ENCODE measurements at places on chromosomes 6 and 20.

- DNase-seq = no peak
These were observed 4.5 kb downstream of the MKKS start for GRCh38 chr20:10429443-10429981.

GRCh38 chr6:1327630-1328029 lies 15.7 kb downstream of the FOXQ1 start:
- DNase-seq = no peak

DNA sequence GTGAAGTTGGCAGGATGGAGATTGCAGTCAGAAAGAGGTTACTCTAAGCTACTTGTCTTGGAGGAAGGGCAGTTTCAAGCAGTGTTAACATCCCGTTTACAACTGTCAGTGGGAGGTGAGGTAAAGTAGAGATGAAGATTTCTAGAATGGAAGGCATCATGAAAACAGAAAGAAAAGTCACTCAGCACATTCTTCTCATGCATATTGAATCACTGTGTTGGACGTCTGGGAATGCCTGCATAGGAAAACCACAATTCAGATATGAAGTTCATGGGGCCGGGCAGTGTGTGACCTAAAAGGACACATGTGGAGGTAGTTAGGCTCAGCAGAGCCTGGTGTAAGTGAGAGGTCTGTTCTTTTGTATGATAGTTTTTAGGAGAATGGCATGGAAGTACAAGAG lies 73.5 kb upstream of the LAMP5 start:
- no peak for DNase-seq

GRCh38 chr6:42108071-42108470 lies 34.3 kb downstream of the C6orf132 start:
- DNase-seq = no peak

DNA sequence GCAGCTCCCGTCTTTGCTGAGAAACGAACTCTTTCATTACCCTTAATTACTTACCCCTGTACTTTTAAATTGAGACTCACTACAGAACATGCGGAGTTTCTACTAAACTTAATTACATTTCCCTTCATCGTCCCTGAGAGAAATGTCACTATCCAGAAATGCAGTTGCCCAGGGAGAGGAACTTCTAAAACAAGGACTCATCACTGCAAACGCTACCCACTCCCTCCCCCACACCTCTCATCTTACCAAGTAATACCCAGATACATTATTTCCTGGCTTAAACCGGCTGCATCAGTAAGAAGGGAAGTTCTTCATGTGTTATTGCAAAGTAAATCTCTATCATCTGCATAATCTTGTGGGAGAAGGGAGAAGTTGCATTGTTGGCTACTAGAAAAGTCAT lies 138.3 kb downstream of the IPCEF1 start:
- no peak for DNase-seq

- no peak for DNase-seq
These were observed 58.6 kb downstream of the GFOD1 start for GRCh38 chr6:13428583-13429405.

GRCh38 chr6:45591306-45591705 lies 213.6 kb upstream of the SUPT3H start:
- no peak for DNase-seq

GRCh38 chr6:7124636-7125035 lies 16.9 kb downstream of the RREB1 start:
- no peak for DNase-seq

DNA sequence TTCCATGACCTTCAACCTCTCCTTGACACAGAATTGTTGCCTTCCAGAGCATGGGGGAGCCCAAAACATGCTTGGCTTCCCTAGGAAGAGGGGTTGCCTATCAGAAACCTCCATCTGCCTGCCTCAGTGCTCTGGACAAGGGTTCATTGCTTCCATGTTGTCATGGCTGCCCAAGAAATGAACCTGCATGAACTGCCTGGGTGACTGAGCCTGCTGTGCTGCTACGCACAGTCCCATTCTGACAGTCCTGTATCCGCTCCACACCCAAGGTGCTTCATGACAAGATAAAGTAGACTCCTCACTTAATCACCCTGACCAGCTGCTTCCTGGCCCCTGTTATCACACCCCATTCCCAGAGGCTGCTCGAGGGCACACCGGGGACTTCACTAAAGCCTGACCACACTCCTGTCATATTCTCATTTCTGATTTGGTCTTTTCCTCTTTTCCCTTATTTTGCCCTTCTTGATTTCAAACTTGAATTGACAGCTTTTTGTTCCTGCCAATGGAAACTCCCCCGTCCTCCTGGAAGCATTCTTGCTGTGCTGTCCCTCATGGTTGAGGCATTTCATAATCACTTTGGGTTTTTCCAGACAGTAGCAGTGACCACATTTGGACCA lies 31.9 kb downstream of the GMPR start:
- no peak for DNase-seq

DNA sequence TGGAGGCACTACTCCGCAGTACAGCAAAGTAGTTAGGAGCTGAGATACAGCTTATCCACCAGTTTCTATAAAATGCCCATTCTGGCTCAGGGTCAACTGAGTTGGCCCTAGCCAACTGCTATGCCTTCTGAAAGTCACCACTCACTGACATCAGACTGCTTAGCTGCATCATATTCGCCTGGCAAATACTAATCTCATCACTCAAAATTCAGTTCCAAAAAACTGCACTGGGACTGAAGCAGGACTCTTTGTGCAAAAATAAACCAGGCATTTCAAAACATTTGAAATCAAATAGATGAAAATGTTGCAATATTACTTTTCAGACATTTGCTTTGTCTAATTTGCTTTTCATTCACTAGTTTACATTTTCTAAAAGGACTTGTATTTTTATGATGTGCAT lies 230.0 kb downstream of the ALDH8A1 start:
- no peak for DNase-seq

- DNase-seq = peak; percentile 63
These were observed 48.9 kb downstream of the NOL4L start for GRCh38 chr20:32535953-32536823.

GRCh38 chr6:81755551-81755950 lies 3.1 kb upstream of the TENT5A start:
- DNase-seq = no peak

- no peak for DNase-seq
These were observed 90.3 kb downstream of the RNF144B start for GRCh38 chr6:18477301-18477941.

DNA sequence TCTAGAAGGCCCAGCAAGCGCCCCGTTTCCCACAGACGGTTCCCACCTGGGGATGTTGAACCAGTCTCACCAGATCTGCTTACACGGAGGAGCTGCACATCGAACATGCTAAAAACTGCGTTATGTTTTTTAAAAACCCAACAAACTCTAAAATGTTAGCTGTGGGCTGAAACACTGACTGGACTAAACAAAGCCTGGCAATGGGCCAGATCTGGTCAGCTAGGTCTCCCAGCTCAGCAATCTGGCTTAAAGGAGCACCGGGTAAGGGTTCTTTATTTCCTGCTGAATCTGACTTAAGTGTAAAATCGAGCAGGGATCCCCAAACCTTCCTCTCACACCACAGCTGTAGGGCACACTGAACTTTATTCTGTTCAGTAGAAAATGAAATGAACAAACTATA lies 156.9 kb downstream of the FOXC1 start:
- no peak for DNase-seq
